ENCODE measurements at places on chromosomes 6 and 20.

GRCh38 chr6:45419571-45420082, 41.9 kb upstream of the SUPT3H start:
- DNase-seq: peak; percentile 87

DNA sequence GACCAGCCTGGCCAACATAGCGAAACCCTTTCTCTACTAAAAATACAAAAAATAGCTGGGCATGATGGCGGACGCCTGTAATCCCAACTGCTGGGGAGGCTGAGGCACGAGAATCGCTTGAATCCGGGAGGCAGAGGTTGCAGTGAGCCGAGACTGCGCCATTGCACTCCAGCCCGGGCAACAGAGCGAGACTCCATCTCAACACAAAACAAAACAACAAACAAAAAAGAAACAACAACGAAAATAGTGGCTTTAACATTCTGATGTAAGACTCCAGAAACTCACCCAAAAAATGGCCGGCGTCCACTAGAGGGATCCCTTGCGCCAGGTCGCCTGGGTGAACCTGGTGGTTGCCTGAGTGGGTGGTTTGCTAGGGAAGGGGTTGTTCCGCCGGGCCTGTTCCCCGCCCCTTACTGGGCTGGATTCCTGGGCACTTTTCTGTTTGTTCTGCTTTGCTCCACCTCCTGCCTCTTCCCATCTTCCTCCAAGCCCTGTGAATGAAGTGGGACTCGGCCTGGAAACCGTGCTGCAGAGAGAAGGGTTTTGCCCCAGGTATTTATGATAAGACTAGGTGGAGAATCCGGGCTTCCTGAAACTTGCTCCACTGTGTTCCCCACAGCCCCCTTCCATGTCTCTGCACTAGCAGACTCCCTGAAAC, 1.5 kb downstream of the PABPC1L start:
- DNase-seq: peak; percentile 63

- no peak for DNase-seq
Observed at GRCh38 chr20:62027116-62027515, 38.6 kb downstream of the TAF4 start.

GRCh38 chr6:126170978-126171382, 168.9 kb upstream of the CENPW start:
- DNase-seq: no peak

DNA sequence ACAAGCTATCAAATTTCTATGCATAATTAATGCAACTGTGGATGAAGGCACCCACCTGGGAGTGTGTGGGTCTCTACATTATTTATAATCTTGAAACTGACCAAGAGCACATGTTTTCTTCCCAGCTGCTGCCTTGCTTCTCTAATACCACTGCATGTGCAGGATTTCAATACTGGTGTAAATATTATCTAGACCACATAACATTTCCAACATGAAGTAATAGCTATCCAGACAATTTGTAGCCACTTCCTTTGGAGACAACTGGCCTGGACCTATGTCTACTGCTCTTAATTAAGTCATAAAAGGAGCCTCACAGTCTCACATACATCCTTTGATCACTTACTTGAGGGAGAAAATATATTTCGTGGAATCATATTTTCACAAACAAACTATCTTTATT, 180.7 kb downstream of the HIVEP2 start:
- no peak for DNase-seq

GRCh38 chr20:48115502-48115901, 330.2 kb upstream of the SULF2 start:
- DNase-seq: no peak

All from Right ventricle myocardium inferior (tissue), 1 donor.